NCI-H1417 treated with DMSO at 0.1 percent for 48 hours (cell line): ENCODE measurements at places on chromosomes 5 and 9.
A peak's percentile ranks its signal among the peaks of the same experiment; 100 is the strongest.

DNA sequence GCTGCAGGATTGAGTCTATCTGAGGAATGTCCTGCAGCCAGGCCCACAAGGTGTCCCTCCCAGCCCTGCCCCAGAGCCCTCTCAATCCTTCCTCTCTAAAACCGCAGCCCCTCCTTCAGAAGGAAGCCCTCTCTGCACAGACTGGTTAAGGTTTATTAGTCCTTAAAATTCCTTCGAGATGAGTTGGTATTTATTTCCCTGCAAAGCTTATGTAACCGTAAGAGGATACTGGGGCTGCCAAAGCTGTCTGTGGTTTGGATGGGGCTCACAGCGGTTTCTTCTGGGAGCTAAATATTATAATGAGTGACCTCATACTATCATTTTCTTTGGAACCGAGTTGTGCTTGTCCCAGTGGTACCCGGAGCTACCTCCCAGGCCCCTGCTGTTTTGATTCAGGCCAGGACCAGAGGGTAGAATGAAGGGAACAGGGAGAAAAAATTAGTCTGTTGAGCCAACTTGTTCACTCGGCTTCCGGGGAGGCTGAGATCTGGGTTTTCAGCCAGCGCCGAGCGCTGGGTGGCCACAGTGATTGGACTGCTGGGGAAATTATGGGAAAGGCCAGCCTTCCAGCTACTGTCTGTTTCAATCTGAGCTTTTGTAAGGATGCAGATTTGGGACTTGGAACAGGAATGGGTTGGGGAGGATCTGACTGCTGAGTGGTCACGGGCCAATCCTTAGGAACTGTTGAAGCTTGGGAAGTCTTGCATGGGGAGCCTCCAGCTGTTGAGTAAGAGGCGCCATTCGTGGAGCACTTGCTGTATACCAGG is 107.5 kb downstream of the NDFIP1 start:
- DNase-seq, result no peak

DNA sequence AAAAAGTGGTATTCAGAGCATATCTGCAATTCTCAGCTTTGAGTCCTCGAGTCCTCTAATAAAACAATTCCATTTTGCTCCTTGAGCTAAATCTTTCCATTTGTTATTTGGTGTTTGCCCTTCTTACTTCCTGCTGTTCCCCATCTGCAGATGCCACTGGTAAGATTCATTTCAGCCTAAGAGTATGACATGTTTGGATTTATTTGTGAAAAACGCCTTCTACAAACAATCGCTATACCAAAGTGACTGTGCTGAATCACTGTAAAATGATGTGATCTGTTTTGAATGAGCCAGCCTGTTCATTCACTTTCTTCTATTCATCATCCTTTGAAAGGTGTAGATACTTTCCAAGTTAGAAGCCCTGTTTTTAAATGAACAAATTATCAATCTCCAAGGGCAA is 27.7 kb downstream of the KCTD16 start:
- DNase-seq, result no peak

- DNase-seq, result no peak
Observed at GRCh38 chr5:53956196-53956595, 354.2 kb downstream of the ARL15 start.

- no peak for DNase-seq
Observed at GRCh38 chr5:58040044-58040443, 419.8 kb downstream of the PLK2 start.

DNA sequence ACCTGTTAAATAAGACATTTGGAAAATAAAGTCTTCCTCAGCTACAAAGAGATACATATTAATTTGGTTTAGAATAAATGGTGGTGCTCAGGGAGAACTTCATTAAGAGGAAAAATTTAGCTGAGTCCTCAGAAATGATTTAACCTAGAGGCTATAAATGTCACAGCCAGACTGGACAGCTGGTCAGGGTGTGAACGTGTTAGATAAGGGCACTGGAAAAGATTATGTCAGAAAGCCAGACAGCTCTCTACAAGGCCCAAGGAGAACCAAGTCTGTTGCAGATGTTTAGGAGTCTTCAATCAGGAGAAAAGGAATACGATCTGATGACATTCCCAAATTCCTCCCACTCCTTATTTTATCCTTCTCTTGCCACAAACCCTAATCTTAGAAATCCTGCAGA is 265.2 kb downstream of the MAT2B start:
- no peak for DNase-seq

DNA sequence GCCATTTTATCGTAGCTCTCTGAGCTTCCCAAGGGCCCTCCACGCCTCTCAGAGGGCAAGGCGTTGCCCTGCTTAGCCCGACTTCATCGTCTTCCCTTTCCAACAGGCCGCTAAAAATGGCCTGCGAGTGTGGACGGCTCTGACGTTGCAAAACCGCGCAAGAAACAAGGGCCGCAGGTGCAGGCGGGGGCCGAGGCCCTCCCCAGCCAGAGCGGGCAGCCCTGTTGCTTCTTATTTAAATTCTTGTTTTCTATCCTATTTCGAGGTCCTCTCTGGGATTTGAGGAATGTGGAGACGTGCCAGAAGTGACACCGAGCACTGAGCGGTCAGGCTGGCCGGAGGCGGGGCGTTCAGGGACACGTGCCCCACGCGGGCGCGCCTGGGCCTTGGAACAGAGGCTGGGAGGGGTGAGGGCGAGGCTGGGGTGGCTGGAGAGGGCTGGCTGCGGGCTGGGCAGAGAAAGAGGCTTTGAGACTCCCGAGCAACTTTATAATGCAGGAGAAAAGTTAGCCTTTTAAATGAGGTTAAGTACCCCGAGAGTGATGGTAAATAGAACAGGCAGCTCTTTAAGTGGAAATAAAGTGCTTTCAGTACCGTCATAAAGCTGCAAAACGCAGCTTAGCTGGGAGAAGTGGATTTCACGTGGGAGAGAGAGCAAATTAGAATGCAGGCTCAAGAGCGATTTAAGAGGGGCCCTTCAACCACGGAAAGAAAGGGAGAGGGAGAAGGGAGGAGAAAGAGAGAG is 243.6 kb downstream of the AUH start:
- peak; percentile 3 for DNase-seq

GRCh38 chr5:108345541-108346171 is 36.2 kb downstream of the FBXL17 start:
- DNase-seq, result peak; percentile 13

DNA sequence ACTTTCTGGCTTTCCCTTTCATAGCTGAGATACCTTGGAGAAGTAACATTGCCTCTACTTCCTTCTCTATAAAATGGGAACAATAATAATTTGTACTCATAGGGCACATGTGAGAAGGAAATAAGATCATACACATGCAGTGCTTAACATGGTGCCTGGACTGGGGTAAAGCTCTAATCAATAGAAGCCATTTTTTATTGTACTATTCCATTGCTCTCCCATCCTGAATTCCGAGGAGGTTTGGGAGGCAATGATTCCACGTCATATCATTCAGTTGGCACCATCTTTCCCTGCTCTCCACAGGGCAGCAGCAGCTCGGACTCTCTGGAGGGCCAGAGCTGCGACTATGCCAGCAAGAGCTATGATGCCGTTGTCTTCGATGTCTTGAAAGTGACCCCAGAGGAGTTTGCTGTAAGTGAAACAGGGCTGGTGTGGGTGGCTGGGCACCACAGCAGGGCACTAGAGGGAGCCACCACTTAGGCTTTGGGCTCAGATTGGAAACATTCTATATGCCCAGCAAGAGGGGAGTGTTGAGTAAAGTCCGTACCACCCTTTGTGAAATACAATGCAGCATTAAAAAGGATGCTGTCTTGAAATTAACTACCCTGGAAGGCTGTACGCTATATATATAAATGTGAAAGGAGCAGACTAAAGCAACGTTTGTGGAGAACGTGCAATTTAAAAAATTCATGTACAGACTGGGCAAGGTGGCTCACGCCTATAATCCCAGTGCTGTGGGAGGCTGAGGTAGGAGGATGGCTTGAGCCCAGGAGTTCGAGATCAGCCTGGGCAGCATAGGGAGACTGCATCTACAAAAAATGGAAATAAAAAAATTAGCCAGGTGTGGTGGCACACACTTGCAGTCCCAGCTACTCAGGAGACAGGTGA is 51.2 kb downstream of the RALGPS1 start:
- DNase-seq, result no peak

DNA sequence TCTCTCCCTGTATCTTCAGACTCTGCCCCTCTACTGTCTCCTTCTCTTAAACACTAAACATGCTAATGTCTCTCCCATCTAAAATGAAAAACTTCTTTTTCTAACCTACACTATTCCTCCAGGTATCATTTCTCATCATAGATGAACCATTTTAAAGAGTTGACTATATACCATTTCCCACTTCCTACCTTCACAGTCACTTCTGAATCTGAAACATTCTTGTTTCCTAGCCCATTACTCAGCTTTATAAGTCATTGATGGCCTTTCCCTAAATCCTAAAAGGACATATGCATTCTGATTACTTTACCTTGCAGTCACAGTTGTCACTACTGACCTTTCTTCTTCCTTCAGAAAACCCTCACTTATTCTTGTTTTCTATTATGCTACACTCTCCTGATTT is 118.2 kb downstream of the SSBP2 start:
- DNase-seq, result no peak

GRCh38 chr5:133927300-133928180 is 40.9 kb downstream of the C5orf15 start:
- no peak for DNase-seq

DNA sequence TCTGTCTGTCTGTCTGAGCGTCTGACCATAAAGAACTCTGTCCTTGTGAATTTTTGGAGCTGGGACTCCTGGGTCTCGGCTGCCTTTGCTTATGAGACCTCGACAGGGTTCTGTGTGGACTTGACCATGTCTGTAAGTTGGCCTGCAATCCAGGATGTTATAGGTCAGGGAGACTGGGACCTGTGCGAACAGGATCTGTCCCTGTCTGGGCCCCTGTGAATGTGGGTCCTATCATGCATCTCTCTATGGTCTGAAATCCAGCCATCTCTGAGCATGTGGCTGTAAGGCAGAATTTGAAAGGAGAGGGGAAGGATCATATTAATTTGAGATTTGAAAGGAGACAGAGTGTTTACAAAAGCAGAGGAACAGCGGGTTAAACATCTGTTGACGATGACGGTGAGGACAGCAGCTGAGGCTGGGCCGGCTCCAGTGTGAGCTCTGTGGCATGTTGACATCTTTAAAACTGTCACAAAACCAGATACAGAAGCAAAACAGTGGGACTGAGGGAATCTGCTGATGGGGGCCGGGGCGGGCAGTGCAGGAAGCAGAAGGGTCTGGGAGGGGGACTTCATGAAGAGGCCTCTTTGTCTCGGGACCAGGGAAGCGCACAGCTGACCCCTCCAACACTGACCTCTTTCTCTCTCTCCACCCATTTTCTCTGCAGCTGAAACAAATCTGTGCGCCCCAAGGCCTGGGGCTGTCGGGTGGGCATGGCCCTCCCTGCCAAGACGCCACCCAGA is 19.1 kb upstream of the MVB12B start:
- DNase-seq, result no peak

DNA sequence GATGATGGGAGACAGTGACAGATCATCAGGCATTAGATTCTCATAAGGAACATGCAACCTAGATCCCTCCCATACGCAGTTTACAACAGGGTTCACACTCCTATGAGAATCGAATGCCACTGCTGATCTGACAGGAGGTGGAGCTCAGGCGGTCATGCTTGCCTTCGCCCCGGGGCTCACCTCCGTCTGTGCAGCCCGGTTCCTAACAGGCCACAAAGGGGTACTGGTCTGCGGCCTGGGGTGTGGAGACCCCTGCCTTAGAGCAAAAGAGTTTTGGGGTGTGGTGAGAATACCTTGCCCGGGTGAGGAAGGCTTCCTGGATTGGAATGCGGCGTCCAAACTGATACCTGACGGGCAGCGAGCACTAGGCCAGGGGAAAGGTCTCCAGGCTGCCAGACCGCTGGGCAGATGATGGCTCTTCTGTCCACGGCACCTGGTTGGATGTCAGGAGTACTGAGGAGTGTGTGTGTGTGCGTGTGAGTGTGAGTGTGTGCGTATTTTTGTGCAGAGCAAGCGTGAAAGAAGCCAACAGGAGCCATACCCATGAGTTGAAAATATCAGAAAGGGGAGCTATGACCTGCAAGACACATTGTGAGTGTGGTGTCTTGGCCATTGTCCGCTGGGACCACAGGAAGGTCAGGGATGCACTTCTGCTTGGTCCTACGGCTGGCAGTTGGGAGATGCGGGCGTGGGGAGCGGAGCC is 55.4 kb downstream of the ACER2 start:
- no peak for DNase-seq

DNA sequence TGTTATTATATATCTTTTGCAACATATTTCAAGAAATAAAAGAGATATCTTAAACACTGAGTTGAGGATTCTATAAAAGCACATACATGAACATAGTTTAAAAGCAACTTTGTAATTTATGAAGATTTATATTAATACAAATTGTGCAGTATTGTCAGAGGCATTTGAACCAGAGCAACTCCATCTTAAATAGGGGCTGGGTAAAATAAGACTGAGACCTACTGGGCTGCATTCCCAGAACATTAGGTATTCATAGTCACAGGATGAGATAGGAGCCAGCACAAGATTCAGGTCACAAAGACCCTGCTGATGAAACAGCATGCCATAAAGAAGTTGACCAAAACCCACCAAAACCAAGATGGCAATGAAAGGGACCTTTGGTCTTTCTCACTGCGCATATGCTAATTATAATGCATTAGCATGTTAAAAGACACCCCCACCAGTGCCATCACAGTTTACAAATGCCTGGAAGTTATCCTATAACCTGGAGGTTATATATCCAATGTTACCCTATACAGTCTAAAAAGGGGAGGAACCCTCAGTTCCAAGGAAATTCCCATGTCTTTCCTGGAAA is 320.2 kb downstream of the FAM170A start:
- no peak for DNase-seq

DNA sequence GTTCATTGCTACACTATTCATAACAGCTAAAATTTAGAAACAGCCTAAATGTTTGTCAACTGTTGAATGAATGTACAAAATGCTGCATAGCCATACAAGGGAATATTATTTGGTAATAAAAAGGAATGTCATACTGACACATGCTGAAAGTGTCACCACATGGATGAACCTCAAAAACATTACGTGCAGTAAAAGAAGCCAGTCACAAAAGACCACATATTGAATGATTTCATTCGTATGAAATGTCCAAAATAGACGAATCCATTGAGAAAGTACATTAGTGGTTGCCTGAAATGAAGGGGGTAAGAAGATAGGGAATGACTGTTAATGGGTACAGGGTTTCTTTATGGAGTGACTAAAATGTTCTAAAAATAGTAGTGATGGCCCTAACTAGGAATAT is 11.6 kb upstream of the ECM2 start:
- no peak for DNase-seq

DNA sequence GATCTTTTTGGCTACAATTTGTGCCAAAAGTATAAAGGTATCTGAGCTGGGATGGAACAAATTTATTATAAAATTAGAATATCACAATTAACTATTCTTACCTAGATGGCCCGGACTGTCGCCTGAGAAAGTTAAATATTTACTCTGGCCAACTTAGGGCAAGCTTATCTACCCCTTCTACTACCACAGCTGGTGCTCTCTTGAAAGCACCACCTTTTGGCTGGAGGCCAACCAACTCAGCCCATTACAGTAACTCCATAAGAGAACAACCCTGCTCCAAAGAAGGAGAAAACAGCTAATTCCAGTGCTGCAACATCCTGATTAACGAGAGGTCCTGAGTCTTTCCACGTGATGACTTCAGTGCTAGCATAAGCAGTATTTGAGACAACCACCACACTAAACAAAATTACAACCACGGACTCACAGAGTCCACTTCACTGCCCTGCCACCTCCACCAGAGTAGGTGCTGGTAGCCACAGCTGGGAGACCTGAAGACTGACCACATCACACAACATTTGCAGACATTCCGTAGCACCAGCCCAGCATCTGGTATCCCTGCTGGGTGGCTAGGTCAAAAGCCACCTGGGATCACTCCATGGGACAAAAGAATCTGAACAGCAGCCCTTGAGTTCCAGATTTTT is 43.2 kb downstream of the RGMB start:
- no peak for DNase-seq

- no peak for DNase-seq
Observed at GRCh38 chr5:51902512-51902911, 519.3 kb downstream of the ISL1 start.
